ENCODE measurements at places on chromosomes 1 and 21. TPM values are rescaled to one million over a fixed set of nuclear protein-coding genes. Genes with fewer than 3 reads are reported as not detected.

GRCh38 chr1:189662190-189662589 is 815.5 kb downstream of the BRINP3 start:
- DNase-seq, result no peak

DNA sequence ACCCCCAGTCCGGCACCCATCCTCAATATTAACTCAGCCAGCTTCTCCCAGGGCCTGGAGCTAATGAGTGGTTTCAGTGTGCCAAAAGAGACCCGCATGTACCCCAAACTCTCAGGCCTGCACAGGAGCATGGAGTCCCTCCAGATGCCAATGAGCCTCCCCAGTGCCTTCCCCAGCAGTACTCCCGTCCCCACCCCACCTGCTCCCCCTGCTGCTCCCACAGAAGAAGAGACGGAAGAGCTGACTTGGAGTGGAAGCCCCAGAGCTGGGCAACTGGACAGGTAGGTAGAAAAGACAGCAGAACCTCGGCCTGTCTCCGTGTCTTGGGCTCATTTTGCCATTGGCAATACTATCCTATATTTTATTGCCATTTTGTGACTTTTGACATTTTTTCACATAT is 45.4 kb upstream of the IPO9 start:
- DNase-seq, result no peak

DNA sequence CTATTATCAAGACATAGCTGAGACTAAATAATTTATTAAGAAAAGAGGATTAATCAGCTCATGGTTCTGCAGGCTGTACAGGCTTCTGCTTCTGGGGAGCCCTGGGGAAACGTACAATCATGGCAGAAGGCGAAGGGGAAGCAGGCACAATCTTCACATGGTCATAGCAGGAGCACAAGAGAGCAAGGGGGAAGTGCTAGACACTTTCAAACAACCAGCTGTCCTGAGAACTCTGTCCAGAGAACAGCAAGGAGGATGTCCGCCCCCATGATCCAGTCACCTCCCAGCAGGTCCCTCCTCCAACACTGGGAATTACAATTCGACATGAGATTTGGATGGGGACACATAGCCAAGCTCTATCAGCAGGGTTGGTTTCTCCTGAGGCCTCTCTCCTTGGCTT is 10.3 kb upstream of the SLC45A1 start:
- no peak for DNase-seq

DNA sequence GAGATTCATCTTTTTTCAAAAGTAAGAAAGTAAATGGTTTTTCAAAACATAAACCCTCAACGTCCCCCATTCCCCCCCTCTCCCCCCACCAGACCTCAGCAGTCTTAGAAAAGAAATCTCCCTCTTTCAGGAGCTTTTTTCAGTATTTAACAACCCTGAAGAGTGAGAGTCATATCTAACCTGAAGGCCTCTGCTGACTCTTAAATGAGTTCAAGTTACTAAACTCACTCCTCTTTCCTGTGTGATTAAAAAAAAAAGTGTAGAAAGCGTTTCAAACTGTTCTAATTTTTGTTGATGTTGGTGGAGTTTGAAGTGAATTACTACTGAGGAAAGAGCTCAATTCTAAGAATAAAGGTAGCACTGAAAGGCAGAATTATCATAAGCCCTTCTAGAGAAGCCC is 93.7 kb downstream of the VAV3 start:
- no peak for DNase-seq

DNA sequence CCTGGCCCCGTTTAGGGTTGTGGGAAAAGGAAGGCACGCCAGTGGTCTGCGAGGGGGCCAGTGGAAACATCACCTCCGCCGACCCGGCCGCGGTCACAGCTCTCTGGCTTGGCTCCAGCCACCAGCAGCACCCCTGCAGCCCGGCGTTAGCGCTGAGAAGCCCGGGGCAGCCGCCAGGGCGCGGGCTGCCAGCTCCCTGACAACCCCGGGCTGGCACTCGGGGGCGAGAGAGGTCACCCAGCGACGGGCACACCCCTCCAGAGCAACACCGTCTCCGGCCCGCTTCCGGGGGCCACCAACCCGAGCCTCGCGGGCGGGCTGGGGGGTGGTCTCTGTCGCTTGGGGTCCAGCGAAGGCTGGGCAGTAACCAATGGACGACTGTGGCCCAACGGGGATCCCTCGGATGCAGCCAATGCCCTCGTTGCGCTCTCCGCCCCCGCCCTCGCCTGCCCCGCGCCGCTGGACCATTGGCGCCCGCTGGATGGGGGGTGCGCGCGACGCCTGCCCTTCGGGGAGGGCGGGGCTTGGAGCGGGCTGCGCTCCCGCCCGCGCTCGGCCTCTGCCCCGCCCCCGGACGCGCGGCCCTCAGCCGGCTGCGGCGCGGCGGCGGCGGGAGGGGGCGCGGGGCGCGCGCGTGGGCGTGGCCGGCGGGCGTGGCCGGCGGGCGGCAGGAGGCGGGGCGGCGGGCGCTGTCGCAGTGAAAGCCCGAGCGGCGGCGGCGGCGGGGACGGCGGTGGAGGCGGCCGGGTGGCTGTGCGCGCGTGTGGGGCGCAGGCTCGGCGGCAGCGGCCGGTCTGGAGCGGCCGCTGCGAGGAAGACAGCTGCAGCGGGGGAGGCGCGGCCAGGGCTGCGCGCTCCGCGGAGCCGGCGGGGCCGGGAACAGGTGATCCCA is at the start of gene MAN1C1:
TSS of gene MAN1C1 (plus strand) at position 697 of the 892 bp plus-strand sequence. CDS start 1,007 bp downstream, outside the sequence.
- DNase-seq, result peak; percentile 94

DNA sequence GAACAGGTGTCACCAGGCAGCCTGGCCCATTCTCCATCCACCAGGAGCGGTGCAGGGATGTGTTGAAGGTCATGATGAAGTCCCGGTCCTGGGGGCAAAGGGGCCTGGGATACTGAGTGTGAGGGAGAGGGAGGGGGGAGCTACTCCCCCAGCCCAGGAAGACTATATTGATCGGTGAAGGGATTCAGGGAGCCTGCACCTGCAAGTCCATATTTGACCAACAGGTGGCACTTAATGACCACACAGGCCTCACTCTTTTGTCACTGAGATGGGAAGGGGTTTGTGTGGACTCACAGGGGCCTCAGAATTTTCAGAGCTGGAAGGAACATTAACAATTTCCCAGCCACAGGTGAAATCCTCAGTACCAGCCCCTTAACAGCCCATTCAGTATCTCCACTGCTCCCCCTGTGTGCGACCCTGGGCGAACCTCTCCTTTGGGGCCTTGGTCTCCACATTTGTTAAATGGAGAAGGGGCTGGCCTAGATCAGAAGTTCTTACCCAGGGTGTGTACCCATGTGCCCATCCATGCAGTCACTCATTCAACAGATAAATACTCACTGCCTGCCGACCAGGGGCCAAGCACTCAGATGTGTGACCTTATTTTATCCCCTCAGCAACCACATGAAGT is 55.6 kb downstream of the NKAIN1 start:
- no peak for DNase-seq

- DNase-seq, result no peak
Observed at GRCh38 chr1:61138921-61139774, 56.8 kb downstream of the NFIA start.

GRCh38 chr1:106836708-106837107 is 219.8 kb upstream of the PRMT6 start:
- DNase-seq, result no peak

GRCh38 chr1:246279402-246279801 is 227.7 kb downstream of the SMYD3 start:
- no peak for DNase-seq

DNA sequence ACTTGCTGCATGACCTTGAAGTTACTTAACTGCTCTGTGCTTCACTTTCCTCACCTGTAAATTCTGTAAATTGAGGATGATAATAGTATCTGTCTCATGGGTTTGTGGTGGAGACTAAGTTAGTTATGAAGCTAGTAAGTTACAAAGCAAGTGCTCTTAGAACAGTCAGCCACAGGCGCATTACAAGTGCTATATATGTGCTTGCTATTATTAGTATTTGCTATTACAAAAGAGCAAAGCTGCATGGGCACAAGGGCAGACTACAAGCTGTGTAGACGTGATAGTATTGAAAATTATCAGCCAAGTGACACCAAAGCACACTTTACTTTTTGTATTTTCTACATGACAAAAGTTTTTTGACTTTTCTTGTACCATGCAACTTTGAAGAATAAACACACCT is 150.9 kb upstream of the CTTNBP2NL start:
- DNase-seq, result no peak

DNA sequence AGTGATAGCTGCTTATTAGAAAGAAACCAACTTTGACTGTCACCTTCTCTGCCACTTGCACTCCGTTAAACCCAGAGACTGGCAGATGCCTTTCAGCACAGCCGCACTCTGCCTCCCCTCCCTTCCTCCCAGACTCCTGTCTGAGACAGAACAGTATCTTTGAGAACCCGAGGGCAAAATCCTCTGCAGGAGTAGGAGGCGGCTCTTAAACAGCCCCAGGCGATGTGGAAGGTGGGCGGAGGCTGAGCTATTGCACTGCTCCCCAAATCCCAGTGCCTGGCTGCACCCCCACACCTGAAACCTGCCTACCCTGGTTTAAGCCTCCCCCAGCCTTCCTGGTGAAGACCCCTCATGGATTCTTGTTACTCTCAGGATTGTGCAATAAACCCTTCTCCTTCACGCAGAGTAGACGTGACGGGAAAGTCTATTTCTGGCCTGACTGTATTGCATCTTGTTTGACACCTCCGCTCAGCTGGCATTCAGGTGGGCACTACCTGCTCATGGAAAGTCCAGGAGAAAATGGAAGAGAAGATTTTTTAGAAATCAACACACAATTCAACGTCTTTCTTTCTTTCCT is 34.4 kb upstream of the IGSF21 start:
- no peak for DNase-seq

- no peak for DNase-seq
Observed at GRCh38 chr1:16927711-16928485, 6.2 kb downstream of the CROCC start.

- no peak for DNase-seq
Observed at GRCh38 chr1:114844270-114844669, 10.4 kb upstream of the SYCP1 start.

GRCh38 chr1:230548997-230549396 is 93.3 kb upstream of the COG2 start:
- DNase-seq, result no peak

GRCh38 chr1:72296501-72296900 is 14.2 kb upstream of the NEGR1 start:
- no peak for DNase-seq

DNA sequence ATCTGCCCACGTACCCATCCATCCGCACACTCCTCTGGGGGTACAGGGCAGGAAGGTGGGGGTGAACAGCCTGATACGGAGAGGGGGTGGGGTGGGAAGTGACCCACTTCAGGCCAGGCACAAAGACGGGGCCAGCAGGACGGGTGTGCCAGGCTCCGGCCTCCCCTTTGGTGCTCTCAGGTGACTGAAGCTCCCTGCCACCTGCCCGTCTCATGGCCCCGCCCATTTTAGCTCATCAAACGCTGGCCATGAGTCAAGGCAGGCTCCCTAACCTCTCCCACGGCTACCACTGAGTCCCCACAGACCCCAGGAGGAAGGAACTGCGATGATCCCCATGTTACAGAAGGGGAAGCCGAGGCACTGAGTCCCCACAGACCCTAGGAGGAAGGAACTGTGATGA is 109.6 kb downstream of the CRYAA start:
- DNase-seq, result no peak

- no peak for DNase-seq
Observed at GRCh38 chr1:223531742-223532341, 133.7 kb downstream of the CAPN8 start.

DNA sequence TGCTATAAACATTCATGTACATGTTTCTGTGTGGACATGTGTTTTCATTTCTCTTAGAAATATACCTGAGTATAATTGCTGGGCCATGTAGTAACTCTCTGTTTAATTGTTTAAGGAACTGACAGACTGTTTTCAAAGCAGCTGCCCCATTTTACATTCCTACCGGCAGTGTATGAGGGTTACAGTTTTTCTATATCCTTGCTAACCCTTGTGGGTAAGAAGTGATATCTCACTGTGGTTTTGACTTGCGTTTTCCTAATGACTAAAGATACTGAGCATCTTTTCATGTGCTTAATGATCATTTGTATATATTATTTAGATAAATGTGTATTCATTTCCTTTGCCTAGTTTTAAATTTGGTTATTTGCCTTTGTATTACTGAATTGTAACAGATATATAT is 81.7 kb downstream of the DNM3 start:
- DNase-seq, result no peak

DNA sequence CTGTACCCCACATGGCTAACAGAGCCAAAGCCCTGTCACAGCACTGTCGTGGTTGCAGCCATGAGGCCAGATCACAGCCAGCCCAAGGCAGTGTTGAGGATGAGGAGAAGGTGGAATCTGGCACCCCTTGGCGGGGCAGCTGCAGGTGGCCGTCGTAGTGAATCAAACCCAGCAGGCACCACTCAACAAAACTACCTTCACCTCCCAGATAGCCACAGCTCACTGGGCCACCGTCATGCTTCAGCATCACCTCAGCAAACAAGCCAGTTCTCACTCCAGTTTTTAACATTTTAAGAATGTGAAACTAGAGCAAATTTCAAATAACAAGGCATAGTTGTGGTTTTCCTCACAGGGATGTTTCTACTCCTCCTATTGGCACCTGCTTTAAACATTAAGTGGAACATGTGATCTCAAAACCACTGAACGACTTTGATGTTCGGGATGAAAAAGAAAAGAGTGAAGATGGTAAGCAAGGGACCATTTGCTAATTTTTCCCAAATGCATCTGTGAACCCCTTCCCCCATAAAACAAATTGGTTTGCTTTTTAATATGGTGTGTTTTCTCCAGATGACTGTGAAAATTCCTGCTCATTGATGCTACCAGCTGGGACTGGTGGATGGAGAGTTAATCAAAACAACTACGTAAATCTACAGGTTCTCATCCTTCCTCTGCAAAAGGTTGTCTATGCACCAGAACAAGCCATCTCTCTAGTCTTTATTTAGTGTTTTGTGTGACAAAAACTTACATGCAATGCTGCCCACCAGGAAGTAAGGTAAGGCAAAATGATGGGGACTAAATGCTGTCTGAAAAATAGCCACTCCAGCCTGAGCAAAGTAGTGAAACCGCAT is 45.5 kb downstream of the TOR1AIP2 start:
- no peak for DNase-seq

Gene SHC1
- total RNA-seq, result 62.4 TPM

Gene TMEM269
- total RNA-seq, result 0.19 TPM

Gene DIO1
- not detected for total RNA-seq

Gene ADIPOR1
- 155 TPM for total RNA-seq

Gene WDR26
- total RNA-seq, result 83.8 TPM

Gene PAPPA2
- 0.72 TPM for total RNA-seq

Gene TRIM46
- total RNA-seq, result 0.41 TPM

Gene NCAM2
- 1.9 TPM for total RNA-seq
